Thyroid gland (tissue), 4 donors: ENCODE measurements at places on chromosomes 1 and 21. TPM values are rescaled to one million over a fixed set of nuclear protein-coding genes. Genes with fewer than 3 reads are reported as not detected.

GRCh38 chr1:173410133-173410793, 66.9 kb upstream of the PRDX6 start:
- H3K4me3 ChIP-seq: no peak overlapping the region
- no peak for DNase-seq
- no peak overlapping the region for H3K27ac ChIP-seq

DNA sequence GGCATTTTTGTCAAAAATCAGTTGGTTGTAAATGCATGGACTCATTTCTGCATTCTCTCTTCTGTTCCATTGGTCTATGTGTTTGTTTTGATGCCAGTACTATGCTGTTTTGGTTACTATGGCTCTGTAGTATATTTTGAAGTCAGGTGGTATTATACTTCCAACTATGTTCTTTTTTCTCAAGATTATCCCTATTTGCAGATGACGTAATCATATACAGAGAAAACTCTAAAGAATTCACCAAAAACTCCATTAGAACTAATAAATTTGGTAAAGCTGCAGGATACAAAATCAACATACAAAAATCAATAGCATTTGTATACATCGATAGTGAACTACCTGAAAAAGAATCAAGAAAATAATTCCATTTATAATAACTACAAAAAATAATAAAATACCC, 253.1 kb upstream of the NEGR1 start:
- no peak for DNase-seq
- H3K4me3 ChIP-seq: no peak overlapping the region
- H3K4me1 ChIP-seq: no peaks in the 10 kb centered on the region

- no peak overlapping the region for H3K27ac ChIP-seq
- no peak for DNase-seq
- H3K4me1 ChIP-seq: peaks cover 5% of the 10 kb centered on the region
- no peaks in the 10 kb centered on the region for H3K27me3 ChIP-seq
These were observed 6.2 kb downstream of the LRRC3 start for GRCh38 chr21:44461464-44462001.

DNA sequence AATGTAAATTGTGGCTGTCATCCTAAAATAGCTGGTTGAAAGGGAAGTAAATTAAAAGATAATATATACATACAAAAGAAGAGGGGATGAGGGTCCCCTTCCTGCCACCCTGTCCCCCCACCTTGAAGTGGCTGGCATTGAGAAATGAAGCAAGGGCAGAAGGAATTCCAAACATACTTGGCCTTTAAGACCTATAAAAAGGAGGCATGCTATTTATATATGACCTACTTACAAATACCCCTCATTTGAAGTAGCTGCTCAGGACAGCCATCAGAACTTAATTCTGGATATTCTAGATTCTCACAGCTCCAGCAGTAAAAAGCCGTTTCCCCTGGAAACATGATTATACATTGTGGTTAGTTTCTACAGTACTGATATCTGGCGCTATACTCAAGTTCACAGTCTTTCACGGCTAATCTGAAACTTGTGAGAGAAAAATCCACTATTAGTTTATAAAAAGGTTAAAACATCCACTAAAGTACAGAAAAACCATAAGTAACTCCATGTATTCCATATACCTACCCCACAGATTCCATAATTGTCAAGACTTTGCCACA, 9.6 kb upstream of the MAP10 start:
- no peaks in the 10 kb centered on the region for H3K27me3 ChIP-seq
- H3K4me1 ChIP-seq: no peaks in the 10 kb centered on the region
- no peak overlapping the region for H3K4me3 ChIP-seq
- DNase-seq: no peak
- H3K36me3 ChIP-seq: no peaks in the 10 kb centered on the region
- no peak overlapping the region for H3K27ac ChIP-seq

Gene IVL
- not detected for total RNA-seq

Gene KRTAP10-4
- not detected for total RNA-seq

Gene HSD3B1
- total RNA-seq: not detected

DNA sequence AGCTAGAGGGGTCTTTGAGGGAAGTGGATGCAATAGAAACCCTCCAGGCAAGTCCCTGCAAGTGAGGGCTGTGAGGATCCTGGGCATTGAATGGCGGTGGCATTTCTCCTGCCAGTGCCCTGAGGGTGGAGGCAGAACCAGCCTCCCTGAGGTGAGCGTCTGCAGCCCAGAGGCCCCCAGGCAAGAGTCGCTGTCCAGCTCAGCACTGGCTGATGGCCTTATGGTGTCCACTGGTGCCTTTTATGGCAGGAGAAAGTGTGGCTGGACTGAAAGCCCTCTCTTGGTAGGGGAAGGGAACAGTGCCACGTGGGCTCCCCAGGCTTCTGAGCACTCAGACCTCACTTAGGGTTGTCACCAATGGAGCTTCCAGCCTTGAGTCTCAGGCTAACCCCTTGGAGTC, 77.3 kb downstream of the SH3BGR start:
- no peak overlapping the region for H3K4me3 ChIP-seq
- DNase-seq: no peak
- peaks cover 27% of the 10 kb centered on the region for H3K4me1 ChIP-seq

Gene FAM72A
- not detected for total RNA-seq

- H3K4me1 ChIP-seq: peaks cover 14% of the 10 kb centered on the region
- no peaks in the 10 kb centered on the region for H3K27me3 ChIP-seq
- no peak overlapping the region for H3K27ac ChIP-seq
These were observed 57.9 kb downstream of the UCK2 start for GRCh38 chr1:165885305-165885694.

- peak overlapping the region; percentile 33 for H3K4me3 ChIP-seq
- no peak for DNase-seq
- H3K4me1 ChIP-seq: peaks cover 16% of the 10 kb centered on the region
- no peaks in the 10 kb centered on the region for H3K27me3 ChIP-seq
- no peaks in the 10 kb centered on the region for H3K36me3 ChIP-seq
- peak overlapping the region; percentile 84 for H3K27ac ChIP-seq
These were observed 437 bp downstream of the IFNLR1 start for GRCh38 chr1:24186711-24186992.
